Activated B cell treated with CpG ODN at 0.5 μM for 24 hours (primary cell): ENCODE measurements at places on chromosomes 11 and 22. TPM values are rescaled to one million over a fixed set of nuclear protein-coding genes. Genes with fewer than 3 reads are reported as not detected.
A peak's percentile ranks its signal among the peaks of the same experiment; 100 is the strongest.

The OR8D1 gene
- total RNA-seq = not detected in 2 replicates

The RASSF10 gene
- total RNA-seq = not detected in 2 replicates

The CNIH2 gene
- total RNA-seq = 0.93 and 1.0 TPM in 2 replicates

The LSP1 gene
- total RNA-seq = 301 and 303 TPM in 2 replicates

DNA sequence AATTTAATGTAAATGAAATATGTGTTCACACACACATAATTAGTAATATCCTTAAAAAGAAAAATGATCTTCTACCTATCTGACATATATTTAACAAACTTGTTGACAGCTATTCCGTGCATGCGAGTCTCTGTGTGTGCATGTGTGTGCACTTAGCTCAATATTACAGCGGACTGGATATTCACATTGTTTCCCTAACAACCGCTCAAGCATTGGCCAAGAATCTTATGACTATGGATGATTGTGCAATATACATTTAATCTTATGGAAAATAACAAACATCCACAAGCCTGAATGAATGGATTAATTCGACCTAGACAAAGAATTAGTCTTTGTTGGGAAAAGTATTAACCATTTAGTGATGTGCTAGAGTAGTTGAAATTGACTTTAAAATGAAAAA, 1078.6 kb downstream of the LRRC4C start:
- H3K4me1 ChIP-seq = no peaks in the 10 kb centered on the region
- no peaks in the 10 kb centered on the region for H3K27me3 ChIP-seq
- H3K27ac ChIP-seq = no peak overlapping the region
- no peak overlapping the region for H3K4me3 ChIP-seq
- no peaks in the 10 kb centered on the region for H3K36me3 ChIP-seq
- DNase-seq = no peak

DNA sequence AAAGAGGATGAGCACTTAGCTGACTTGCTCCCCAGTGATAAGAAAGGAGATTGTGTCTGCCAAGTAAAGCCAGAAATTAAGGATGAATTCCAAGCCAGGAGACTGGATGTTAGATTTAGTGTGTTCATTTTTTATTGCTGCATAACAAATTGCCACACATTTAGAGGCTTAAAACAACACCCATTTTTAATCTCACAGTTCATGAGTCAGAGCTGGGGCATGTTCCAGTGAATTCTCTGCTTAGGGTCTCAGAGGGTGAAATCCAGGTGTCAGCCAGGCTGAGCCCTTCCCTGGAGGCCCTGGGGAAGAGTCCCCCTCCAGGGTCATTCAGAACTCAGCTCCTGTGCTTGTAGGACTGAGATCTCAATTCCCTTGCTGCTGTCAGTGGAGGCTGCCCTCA, 352.8 kb downstream of the BUD13 start:
- no peak overlapping the region for H3K27ac ChIP-seq
- no peak for DNase-seq
- H3K36me3 ChIP-seq = no peaks in the 10 kb centered on the region
- peaks cover 9% of the 10 kb centered on the region for H3K27me3 ChIP-seq
- H3K4me3 ChIP-seq = no peak overlapping the region
- no peaks in the 10 kb centered on the region for H3K4me1 ChIP-seq

DNA sequence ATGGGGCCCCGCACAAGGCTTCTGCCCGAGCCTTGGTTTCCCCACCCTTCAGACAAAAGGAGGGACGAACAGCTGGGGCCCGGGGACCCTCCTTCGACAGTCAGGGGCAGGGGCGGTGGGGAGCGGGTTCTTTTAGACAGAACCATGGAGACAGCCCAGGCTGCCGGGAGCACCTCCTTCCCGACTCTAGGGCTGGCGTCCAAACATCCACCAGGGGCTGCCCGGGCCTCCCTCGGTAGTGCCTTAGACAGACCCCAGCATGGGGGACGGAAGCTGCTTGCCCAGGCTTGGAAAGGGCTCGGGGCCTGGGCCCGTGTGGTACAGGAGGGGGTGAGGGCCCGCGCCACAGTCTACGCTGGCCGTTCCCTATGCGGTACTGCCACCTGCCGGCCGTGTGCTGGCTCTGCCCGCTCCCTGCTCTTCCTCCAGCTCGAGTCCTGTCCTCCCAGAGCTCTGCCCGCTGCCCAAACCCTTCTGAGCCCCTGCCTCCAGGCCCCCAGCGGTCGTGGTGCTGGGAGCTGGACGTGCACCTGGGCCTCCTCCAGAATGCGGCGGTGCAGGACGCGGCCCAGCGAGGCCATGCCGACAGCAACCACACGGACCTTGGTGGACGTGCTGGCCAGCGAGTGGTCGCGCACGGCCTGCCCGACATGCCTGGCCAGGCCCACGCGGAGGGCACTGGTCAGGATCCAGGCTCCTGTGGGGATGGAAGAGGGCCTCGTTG, 20.1 kb downstream of the TSSC4 start:
- peaks cover 6% of the 10 kb centered on the region for H3K4me1 ChIP-seq
- H3K27ac ChIP-seq = no peak overlapping the region
- H3K4me3 ChIP-seq = no peak overlapping the region
- no peaks in the 10 kb centered on the region for H3K36me3 ChIP-seq

- no peak overlapping the region for H3K4me3 ChIP-seq
- H3K27ac ChIP-seq = no peak overlapping the region
- peaks cover 59% of the 10 kb centered on the region for H3K4me1 ChIP-seq
- H3K27me3 ChIP-seq = no peaks in the 10 kb centered on the region
- no peak for DNase-seq
- no peaks in the 10 kb centered on the region for H3K36me3 ChIP-seq
These were observed 10.2 kb downstream of the GRAP2 start for GRCh38 chr22:39910876-39911613.

- no peaks in the 10 kb centered on the region for H3K4me1 ChIP-seq
- H3K36me3 ChIP-seq = no peaks in the 10 kb centered on the region
- peaks cover 6% of the 10 kb centered on the region for H3K27me3 ChIP-seq
- H3K4me3 ChIP-seq = no peak overlapping the region
- H3K27ac ChIP-seq = no peak overlapping the region
- DNase-seq = no peak
These were observed 49.2 kb downstream of the SHISAL1 start for GRCh38 chr22:44263547-44263946.

- H3K27ac ChIP-seq = no peak overlapping the region
- no peaks in the 10 kb centered on the region for H3K27me3 ChIP-seq
- no peak overlapping the region for H3K4me3 ChIP-seq
- H3K4me1 ChIP-seq = peaks cover 2% of the 10 kb centered on the region
- peak; percentile 16 for DNase-seq
These were observed 839 bp downstream of the CEP164 start for GRCh38 chr11:117328375-117329010.

GRCh38 chr11:127791844-127792243, 791.3 kb upstream of the KIRREL3 start:
- H3K27me3 ChIP-seq = no peaks in the 10 kb centered on the region
- DNase-seq = no peak
- H3K36me3 ChIP-seq = no peaks in the 10 kb centered on the region
- H3K4me3 ChIP-seq = no peak overlapping the region

DNA sequence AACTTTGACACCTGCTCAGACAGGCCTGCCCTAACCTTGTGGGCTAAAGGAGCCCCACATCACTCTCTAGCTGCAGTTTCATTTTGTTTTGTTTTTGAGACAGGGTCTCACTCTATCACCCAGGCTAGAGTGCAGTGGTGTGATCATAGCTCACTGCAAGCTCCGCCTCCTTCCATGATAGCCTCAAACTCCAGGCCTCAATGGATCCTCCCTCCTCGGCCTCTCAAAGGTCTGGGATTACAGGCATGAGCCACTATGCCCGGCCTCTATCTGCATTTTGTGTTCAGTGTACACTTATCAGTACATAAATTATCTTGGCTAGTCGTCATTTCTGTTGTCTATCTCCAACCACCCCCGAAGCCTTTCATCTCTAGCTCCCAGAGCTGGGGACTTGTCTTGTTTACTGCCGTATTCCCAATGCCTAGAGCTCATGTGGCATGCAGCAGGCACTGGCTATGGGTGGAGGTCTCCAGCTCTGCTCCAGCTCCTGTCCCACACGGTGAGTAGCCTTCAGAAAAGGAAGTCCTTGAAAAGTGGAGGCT, 22.1 kb upstream of the PEX26 start:
- no peak for DNase-seq
- H3K4me3 ChIP-seq = no peak overlapping the region
- H3K27ac ChIP-seq = peak overlapping the region; percentile 97
- no peaks in the 10 kb centered on the region for H3K36me3 ChIP-seq
- no peaks in the 10 kb centered on the region for H3K27me3 ChIP-seq

DNA sequence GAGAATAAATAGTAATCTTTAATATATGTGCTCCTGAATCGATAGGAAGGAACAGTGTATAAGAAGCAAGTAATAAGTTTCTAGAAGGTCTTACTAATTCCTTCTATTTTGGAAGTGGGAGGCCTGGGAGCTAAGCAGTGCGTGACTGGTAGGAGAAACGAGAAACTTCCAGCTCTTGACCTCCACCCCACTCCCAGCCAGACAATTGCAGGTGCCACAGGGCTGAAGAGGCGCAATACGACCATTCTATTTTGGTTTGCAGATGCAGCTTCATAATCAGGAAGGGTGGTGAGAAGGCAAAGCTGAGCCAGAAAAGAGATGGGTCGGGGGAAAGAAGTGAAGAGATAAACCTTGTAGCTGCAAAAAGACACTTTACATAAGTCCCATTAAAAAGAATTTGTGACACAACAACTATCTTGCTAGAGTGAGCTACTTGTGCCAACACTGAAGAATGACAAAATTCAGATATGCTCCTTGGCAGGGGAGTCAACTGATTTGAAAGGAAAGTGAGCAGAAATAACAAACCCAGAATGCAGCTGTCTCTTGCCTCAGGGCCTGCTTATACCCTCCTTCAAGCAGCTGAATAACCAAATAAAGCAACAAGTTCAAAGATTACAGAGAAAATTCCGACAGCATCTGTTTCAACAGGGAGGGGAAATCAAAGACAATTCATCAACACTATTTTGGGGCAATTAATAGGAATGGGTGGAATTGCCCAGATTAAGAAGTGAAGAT, 35.1 kb downstream of the GRIA4 start:
- H3K36me3 ChIP-seq = no peaks in the 10 kb centered on the region
- no peak for DNase-seq
- H3K4me1 ChIP-seq = no peaks in the 10 kb centered on the region
- no peaks in the 10 kb centered on the region for H3K27me3 ChIP-seq
- no peak overlapping the region for H3K4me3 ChIP-seq

DNA sequence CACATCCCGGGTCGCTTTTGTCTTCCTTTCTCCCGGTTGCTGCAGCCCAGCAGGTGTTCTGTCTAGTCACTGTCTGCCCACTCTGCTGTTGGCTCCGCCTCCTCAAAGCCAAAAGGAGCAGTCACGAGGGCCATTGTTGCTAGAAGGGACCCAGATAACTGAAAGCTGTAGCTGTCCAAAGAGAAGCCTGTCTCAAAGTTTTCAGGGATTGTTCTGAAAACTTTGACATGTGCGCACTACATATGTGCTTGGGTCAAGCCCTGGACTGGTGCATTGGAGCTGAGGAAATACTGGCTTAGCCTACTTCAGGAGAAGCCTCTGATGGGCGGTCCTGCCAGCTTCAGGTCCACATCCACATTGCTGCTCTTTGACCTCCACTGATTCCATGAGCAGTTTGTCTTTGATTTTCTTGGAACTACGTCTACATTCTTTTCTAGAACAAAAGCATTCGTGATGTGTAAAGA, 8.8 kb upstream of the OR2AT4 start:
- H3K27me3 ChIP-seq = peaks cover 23% of the 10 kb centered on the region
- DNase-seq = no peak
- no peaks in the 10 kb centered on the region for H3K4me1 ChIP-seq
- H3K4me3 ChIP-seq = no peak overlapping the region
- no peak overlapping the region for H3K27ac ChIP-seq
- H3K36me3 ChIP-seq = no peaks in the 10 kb centered on the region

DNA sequence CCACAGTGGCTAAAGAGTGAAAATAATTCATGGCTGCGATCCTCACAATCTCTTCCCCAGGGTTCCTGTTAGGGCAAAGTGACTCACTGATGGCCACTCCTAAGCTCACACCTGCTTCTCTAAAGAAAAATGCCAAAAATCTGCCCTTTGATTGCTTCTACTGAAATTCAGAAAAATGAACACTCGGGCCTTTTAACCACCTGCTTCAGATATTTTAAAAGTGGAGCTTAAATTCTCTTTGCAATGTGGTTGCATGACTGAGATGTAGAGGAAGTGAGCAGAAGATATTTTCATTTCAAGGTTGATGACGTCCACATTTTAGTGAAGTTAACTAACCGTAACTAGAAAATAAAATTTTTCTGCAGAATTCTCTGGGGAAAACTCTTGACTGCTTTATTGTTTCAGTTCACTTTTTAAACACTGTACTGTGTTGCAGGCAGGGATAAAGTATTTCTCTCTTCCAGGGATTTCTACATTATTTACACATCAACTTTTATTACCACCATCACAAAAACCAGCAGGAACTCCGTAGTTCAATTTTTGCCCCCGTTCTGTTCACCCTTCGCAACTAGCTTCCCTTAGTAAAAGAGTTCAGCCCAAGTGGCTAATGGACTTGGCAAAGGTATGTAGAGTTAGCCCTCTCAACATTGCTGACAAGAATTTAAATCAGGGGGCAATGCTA, 8.5 kb downstream of the RAB30 start:
- no peak for DNase-seq
- H3K4me3 ChIP-seq = peak overlapping the region; percentile 87
- H3K4me1 ChIP-seq = peaks cover 94% of the 10 kb centered on the region
- H3K27me3 ChIP-seq = no peaks in the 10 kb centered on the region

GRCh38 chr11:104531075-104531474, 367.1 kb upstream of the PDGFD start:
- no peak overlapping the region for H3K4me3 ChIP-seq
- no peak for DNase-seq
- no peaks in the 10 kb centered on the region for H3K27me3 ChIP-seq
- H3K36me3 ChIP-seq = no peaks in the 10 kb centered on the region
- H3K4me1 ChIP-seq = no peaks in the 10 kb centered on the region
- H3K27ac ChIP-seq = no peak overlapping the region

- H3K36me3 ChIP-seq = no peaks in the 10 kb centered on the region
- no peak for DNase-seq
- H3K27ac ChIP-seq = no peak overlapping the region
- peak overlapping the region; percentile 56 for H3K4me3 ChIP-seq
- H3K4me1 ChIP-seq = peaks cover 47% of the 10 kb centered on the region
- peaks cover 6% of the 10 kb centered on the region for H3K27me3 ChIP-seq
These were observed 13.8 kb downstream of the PLXNB2 start for GRCh38 chr22:50293441-50294318.

GRCh38 chr11:45889555-45889954, 4.1 kb downstream of the MAPK8IP1 start:
- no peak overlapping the region for H3K4me3 ChIP-seq
- H3K27ac ChIP-seq = no peak overlapping the region
- peaks cover 8% of the 10 kb centered on the region for H3K4me1 ChIP-seq
- peaks cover 12% of the 10 kb centered on the region for H3K27me3 ChIP-seq
- no peak for DNase-seq

GRCh38 chr22:45805413-45805812, 133.8 kb downstream of the ATXN10 start:
- no peak for DNase-seq
- peaks cover 56% of the 10 kb centered on the region for H3K36me3 ChIP-seq
- no peak overlapping the region for H3K4me3 ChIP-seq
- H3K27ac ChIP-seq = no peak overlapping the region
- no peaks in the 10 kb centered on the region for H3K27me3 ChIP-seq
